ENCODE measurements at places on chromosomes 6 and 20.
A peak's percentile ranks its signal among the peaks of the same experiment; 100 is the strongest.

GRCh38 chr6:27293436-27294098, 18.5 kb downstream of the POM121L2 start:
- no peak for DNase-seq

DNA sequence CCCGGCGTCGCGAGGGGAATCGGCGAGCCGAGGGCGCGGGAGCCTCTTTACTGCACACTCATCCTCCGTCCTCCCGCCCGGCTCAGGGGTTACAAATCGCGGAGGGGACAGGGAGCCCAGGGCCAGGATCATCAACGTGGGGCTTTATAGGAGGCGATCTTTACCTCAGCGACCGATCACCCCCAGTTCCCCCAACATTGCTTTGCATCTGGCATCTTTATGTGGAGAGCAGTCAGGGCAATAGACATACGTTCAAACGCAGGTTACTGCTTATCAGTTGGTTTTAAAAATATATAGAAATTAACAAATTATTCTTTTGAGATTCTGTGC, 634 bp downstream of the HSF2 start:
- peak; percentile 71 for DNase-seq

- DNase-seq = no peak
Observed at GRCh38 chr6:118083711-118084110, 176.6 kb downstream of the SLC35F1 start.

GRCh38 chr6:11605507-11605905, 68.0 kb downstream of the TMEM170B start:
- DNase-seq = no peak

GRCh38 chr6:107894809-107895396, 63.1 kb downstream of the SEC63 start:
- no peak for DNase-seq

GRCh38 chr20:2139250-2139649, 37.6 kb downstream of the STK35 start:
- no peak for DNase-seq

DNA sequence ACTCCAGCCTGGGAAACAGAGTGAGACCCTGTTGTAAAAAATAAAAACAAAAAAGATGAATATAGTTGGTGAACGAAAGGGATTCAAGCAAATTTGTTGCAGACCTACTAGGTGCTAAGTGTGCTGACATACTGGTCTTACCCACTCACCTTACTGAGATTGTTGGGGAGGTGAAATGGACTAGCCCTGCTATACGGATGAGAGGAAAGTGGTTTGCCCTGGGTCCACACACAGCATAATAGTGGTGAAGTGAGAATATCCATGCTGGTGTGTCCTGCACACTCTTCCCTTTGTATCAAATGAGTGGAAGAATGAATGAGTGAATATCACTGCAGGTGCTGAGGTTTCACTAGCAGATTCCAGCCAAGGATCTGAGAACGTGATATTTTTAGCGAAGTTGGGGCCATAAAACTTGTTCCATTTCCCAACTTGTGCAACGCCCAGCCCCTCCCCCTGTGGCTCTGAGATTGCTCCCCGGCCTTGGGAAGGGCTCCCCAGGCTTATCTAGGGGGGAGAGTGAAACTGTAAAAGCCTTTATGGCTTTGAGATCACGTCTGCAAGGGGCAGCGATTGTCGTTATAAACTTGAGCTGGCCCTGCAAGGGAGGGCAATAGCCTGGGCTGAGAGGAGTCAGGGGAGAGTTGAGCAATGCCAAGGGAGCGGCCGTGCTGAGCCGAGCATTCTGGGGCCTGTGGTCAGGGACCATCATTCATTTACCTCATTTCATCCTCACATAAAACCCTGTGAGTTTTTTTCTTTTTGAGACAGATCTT, 33.2 kb upstream of the TTPAL start:
- no peak for DNase-seq

- DNase-seq = no peak
Observed at GRCh38 chr20:22226849-22227700, 357.3 kb downstream of the FOXA2 start.

DNA sequence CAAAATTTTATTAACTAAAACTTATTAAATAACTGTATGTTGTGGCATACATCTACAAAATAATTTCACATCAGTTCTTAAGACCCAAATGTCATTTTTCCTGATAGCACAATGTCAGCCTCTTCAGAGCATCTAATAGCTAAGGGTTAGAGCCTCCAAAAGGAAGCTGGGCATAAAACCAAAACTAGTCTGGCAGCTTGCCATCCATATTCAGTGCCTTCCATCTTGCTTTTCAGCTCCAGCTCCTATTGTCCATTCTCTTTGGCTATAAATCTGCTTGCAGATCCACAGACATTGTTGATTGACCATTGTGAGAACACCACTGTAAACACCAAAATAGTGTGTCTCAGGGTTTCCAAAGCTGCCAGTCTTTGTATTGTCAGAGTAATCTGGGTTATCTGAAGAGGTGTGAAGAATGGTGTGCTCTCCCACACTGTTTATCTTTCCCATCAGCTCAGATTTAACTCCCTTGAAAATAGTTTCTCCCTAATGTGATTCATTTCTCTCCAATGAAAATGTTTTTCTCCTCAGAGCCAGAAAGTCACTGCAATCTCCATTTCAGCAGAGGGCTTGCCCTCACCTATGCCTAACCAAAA, 154.8 kb upstream of the KCNQ5 start:
- DNase-seq = no peak

- DNase-seq = peak; percentile 87
Observed at GRCh38 chr6:111087106-111087835, at the start of gene SLC16A10. TSS of gene SLC16A10 (plus strand) at chr6:111087503. CDS start at chr6:111087753, 250 bp downstream.

GRCh38 chr6:113980937-113981554, 10.1 kb upstream of the HDAC2 start:
- DNase-seq = no peak
